Activated CD4-positive, alpha-beta memory T cell treated with anti-CD3 and anti-CD28 coated beads for 36 hours (primary cell): ENCODE measurements at places on chromosomes 7 and 10. TPM values are rescaled to one million over a fixed set of nuclear protein-coding genes. Genes with fewer than 3 reads are reported as not detected.

DNA sequence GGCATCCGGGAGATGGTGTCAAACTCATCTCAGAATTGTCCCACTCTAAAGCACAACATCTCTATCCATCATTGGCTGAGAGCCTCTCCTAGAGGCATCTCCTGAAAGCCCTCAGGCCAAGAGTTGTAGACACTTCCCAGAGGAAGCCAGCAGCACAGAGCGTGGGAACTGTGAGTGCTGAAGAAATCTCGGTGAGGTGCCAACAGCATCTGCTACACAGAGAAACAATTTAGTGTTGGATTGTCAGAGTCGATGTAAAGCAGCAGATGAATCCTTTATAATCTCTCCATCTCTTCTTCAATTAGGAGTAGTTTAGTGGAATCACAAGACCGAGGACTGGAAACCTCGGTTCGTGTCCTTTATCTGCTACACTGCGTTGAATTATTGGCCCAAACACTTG lies 172.2 kb downstream of the C7orf25 start:
- no peak overlapping the region for H3K27ac ChIP-seq
- no peak overlapping the region for H3K4me3 ChIP-seq
- H3K4me1 ChIP-seq: no peaks in the 10 kb centered on the region
- DNase-seq: no peak
- H3K36me3 ChIP-seq: no peaks in the 10 kb centered on the region

DNA sequence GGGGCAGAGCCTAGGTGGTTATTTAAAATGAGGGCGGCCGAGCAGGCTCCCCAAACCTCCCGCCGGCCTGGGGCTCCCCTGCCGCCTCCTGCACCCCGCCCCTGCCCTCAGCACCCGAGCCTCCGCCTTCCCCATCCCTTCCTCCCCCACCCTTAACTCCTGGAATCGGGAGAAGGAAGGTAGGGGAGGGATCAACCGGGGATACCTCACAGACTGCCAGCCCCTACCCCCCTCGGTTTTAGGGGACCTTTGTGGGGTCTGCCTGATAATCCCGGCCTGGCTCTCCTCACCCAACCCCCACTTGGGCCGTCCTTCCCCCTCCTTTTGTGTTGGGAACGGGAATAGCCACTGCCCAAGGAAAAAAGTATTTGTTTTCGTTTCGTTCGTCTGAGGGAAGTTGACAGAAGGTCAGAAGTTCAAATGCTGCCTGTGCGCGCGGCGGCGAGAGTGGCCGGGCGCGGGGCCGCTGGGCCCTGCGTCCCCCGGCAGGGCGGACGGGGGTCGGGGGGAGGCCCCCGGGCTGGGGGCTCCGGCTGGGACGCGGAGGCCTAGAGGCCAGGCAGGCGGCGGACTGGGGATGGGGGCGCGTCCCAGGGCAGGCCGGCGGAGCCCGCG lies 2.8 kb downstream of the SHH start:
- no peak overlapping the region for H3K27ac ChIP-seq
- no peak for DNase-seq
- H3K36me3 ChIP-seq: no peaks in the 10 kb centered on the region
- H3K27me3 ChIP-seq: peaks cover 67% of the 10 kb centered on the region
- no peak overlapping the region for H3K4me3 ChIP-seq

PDZD7 gene
- 0.31 TPM for total RNA-seq

DNA sequence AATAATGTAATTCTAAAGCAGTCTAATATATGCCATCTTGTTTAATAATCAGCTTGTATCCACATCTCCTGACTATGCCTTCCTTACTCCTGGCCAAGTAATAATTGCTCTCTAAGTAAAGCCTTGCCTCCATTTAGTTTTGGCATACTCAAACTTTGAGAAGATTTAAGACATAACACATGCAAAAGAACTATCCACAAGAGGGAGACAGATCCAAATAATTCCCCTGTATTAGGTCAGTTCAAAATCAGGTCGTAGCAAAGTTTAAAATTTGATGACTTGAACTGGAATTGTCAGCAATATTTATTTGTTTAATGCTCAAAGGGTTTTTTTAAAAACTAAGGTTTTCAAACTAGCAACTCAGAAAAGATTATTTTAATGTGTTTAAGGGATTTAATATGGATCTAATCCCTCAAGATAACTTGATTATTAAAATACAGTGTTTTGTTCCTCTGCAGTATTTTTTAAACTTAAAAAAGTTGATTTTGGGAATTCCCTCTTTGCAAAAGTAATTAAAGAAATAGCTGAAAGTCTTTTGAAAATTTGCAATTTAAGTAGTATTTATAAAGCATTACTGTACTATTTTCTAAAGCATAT lies 95.3 kb downstream of the HDAC9 start:
- DNase-seq: no peak
- no peak overlapping the region for H3K4me3 ChIP-seq
- H3K36me3 ChIP-seq: no peaks in the 10 kb centered on the region
- no peak overlapping the region for H3K27ac ChIP-seq
- H3K4me1 ChIP-seq: no peaks in the 10 kb centered on the region

CLEC2L gene
- not detected for total RNA-seq

TCTN3 gene
- 22.9 TPM for total RNA-seq

FZD1 gene
- not detected for total RNA-seq

- peaks cover 13% of the 10 kb centered on the region for H3K36me3 ChIP-seq
- H3K4me1 ChIP-seq: peaks cover 48% of the 10 kb centered on the region
- H3K4me3 ChIP-seq: no peak overlapping the region
These were observed 64.9 kb downstream of the LCOR start for GRCh38 chr10:96896884-96897589.

DNA sequence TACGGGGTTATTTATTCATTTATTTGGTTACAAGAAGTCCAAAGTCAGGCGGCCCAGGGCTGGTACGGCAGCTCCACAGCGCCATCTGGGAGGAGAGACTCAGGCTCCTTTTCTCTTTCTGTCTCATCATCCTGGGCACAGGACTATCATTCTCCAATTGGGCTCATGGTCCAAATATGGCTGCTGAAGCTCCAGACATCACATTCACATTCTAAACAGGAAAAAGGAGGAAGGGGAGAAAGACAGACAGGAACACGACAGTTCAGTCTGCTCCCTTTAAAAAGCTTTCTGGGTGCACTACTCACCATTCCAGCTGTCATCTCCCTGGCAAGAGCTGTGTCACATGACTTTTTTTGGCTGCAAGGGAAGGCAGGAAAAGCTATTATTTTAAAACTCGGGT lies 74.4 kb upstream of the PDZD8 start:
- peaks cover 4% of the 10 kb centered on the region for H3K27me3 ChIP-seq
- H3K36me3 ChIP-seq: peaks cover 5% of the 10 kb centered on the region
- no peak overlapping the region for H3K4me3 ChIP-seq
- no peak overlapping the region for H3K27ac ChIP-seq
- DNase-seq: no peak
- H3K4me1 ChIP-seq: no peaks in the 10 kb centered on the region

CALHM2 gene
- total RNA-seq: 21.6 TPM

DNA sequence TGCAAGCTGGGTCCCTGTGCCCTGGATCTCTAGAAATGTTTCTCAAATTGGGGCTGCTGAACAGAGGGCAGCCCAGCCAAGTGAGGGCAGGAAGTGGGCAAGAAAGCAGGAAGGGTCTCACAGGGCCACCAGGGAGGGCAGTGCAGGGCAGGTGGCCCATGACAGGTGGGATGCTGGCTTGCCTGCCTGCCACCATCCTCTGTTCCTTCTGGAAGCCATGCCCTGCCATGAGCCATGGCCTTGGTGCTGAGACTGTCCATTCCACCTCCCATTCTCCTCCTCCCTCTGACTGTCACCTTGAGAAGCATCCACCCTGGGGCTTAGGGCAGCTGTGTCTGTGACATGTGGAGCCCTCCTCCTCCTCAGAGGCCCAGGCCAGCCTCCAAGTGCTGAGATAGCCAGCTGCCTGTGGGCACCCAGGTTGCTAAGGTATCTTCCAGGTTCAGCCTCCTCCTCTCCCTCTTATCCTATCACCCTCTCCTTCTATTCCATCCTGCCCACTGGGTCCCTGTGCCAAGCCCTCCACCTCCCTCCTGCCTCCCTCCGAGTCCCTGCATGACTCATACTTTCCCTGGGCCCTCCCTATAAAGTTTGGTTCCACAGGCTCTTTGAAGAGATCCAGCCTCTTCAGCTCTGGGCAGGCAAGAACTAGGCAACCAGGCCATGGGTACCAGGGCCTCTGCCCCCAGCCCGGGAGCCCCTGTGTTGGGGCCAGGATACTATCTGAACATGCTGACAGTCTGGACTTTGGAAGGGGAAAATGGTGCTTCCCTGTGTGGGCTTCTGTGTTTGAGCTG lies 1.3 kb downstream of the VSIR start:
- H3K36me3 ChIP-seq: peaks cover 41% of the 10 kb centered on the region
- H3K27me3 ChIP-seq: no peaks in the 10 kb centered on the region
- H3K27ac ChIP-seq: peak overlapping the region; percentile 99
- peaks cover 80% of the 10 kb centered on the region for H3K4me1 ChIP-seq
- DNase-seq: peak; percentile 72
- H3K4me3 ChIP-seq: peak overlapping the region; percentile 92

DNA sequence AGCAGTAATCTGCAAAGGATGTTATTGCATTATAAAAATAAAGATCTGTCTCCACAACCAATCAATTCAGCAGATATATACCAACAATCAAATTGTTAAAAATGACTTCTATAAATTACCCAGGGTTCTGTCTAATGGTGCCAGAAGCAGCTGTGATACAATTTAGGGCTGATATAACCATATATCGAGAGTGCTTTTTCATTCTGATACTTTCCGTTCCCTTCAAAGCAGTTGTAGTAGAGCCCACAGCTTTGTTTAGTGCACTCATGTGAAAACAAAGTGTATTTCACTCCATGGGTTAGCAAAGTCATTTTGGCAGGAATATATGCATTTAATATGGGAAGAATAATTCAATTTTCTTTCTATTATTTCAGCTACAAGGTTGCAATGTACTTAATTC lies 83.1 kb upstream of the CHCHD3 start:
- no peaks in the 10 kb centered on the region for H3K36me3 ChIP-seq
- no peak for DNase-seq
- no peak overlapping the region for H3K4me3 ChIP-seq
- H3K27ac ChIP-seq: no peak overlapping the region
- peaks cover 10% of the 10 kb centered on the region for H3K27me3 ChIP-seq
- H3K4me1 ChIP-seq: no peaks in the 10 kb centered on the region

- H3K36me3 ChIP-seq: no peaks in the 10 kb centered on the region
- DNase-seq: no peak
- peaks cover 23% of the 10 kb centered on the region for H3K27me3 ChIP-seq
- H3K27ac ChIP-seq: no peak overlapping the region
These were observed 75.5 kb downstream of the PAPSS2 start for GRCh38 chr10:87734987-87735827.

DNA sequence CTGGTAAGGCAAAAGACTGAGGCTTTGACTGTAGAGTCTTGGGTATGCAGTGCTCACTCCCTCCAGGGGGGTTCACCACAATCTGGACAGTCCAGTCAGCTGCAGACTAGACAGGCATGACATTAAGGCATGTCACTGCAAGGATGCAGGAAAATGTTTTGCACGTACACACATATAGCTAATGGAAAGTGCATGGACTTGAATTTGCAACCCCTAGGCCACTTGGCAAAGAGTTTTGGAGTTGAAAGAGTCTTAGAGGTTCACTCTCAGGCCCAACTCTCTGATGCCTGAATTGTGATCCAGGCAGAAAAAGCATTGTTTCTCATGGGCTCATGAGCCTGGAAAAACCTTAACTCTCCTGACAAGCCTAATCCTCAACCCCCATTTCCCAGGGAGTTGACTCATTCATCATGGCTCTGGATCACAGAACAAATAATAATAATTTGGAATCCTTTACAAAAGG lies 51.9 kb downstream of the LAMB4 start:
- no peak overlapping the region for H3K27ac ChIP-seq
- no peaks in the 10 kb centered on the region for H3K36me3 ChIP-seq
- no peaks in the 10 kb centered on the region for H3K27me3 ChIP-seq
- no peaks in the 10 kb centered on the region for H3K4me1 ChIP-seq

DNA sequence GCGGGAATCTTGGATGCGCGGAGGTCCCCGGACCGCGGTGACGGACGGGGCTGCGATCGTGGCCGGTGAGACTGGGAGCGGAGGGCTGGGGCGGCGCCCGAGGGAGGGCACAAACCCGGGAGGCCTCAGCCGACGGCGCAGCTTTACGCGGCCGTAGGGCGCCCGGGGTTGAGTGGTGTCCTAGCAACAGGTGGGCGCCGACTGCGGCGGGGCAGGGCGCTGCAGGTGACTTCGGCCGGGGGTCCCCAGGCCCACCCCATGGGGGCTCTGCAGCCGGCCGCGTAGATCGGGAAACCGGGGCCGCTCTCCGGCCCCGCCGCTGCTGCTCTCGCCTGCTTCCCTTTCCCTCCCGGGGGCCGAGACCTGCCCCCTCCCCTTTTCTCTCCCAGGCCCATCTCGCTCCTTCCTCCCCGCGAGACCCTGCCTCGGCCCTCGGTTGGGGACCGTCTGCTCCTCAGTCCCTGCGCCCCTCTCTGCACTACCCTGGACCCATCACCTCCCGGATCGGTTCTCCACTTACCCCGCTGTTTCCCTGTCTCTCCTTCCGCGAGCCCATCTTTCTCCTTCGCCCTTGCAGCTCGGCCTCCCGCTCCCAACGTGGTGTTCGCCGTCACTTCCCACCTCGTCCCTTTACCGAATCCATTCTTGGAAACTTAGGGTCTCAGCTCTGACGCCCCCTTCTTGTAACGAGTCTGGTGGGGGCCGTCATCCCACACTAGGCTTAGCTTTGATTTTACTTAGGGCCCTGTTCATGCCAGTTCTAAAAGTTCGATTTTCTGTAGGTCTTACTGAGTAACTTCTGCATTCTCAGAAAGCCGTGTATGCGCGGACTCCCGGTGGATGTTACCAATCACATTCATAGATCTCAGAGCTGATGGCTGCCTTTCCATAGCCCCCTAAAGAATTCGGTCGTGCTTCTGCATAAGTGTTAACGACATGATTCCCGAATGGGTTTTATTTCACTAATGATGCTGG lies 18.5 kb upstream of the ACBD5 start:
- no peaks in the 10 kb centered on the region for H3K36me3 ChIP-seq
- peaks cover 20% of the 10 kb centered on the region for H3K4me1 ChIP-seq
- peaks cover 29% of the 10 kb centered on the region for H3K27me3 ChIP-seq
- H3K27ac ChIP-seq: no peak overlapping the region

- no peaks in the 10 kb centered on the region for H3K4me1 ChIP-seq
- H3K36me3 ChIP-seq: no peaks in the 10 kb centered on the region
- H3K4me3 ChIP-seq: no peak overlapping the region
- DNase-seq: no peak
- H3K27me3 ChIP-seq: peaks cover 10% of the 10 kb centered on the region
- H3K27ac ChIP-seq: no peak overlapping the region
These were observed 39.6 kb upstream of the INPP5A start for GRCh38 chr10:132497861-132498561.

LAMB4 gene
- total RNA-seq: not detected
